ENCODE measurements at places on chromosomes 13 and 19.

DNA sequence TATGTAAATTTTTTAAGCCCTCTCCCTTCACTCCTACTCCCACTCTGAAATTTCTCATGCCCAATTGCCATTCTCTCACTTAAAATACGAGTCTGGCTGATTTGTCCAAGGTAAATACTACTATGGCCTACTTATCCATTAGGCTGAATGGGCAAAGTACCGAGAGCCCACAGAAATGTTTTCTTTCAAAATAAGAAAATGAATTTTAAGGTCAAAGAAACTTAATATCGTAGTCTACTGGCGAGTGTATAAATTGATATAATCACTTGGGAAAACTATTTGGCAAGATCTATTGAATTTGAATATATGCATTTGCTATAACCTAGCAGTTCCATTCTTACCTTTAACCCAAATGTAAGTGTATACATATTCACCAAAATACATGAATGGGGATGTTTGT lies 32.7 kb downstream of the ZNF45 start:
- no peak for DNase-seq

DNA sequence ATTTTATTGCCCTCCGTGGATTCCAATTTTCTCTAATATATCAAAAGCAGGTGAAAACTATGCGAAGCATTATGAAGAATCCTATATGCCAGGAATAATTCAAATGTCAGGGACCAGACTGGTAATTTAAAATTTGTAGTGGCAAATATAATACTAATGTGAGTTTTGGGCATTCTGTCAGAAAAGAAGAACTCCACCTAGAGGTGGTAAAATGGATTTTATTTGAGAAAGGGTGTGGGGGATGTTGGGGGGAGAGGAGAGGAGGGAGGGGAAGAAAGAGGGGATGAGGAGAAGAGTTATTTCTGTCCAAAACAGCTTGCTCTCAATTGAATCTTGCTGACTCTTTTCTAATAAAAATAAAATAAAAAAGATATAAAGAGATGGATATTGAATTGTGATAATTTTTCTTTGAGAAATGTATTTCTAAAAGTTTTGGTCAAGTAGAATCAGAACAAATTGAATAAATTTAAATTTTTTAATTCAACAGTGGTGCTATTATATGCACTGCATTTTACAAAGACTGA lies 929.3 kb upstream of the SLITRK5 start:
- DNase-seq, result no peak

GRCh38 chr13:43522788-43523187 lies 264.0 kb downstream of the ENOX1 start:
- DNase-seq, result no peak

DNA sequence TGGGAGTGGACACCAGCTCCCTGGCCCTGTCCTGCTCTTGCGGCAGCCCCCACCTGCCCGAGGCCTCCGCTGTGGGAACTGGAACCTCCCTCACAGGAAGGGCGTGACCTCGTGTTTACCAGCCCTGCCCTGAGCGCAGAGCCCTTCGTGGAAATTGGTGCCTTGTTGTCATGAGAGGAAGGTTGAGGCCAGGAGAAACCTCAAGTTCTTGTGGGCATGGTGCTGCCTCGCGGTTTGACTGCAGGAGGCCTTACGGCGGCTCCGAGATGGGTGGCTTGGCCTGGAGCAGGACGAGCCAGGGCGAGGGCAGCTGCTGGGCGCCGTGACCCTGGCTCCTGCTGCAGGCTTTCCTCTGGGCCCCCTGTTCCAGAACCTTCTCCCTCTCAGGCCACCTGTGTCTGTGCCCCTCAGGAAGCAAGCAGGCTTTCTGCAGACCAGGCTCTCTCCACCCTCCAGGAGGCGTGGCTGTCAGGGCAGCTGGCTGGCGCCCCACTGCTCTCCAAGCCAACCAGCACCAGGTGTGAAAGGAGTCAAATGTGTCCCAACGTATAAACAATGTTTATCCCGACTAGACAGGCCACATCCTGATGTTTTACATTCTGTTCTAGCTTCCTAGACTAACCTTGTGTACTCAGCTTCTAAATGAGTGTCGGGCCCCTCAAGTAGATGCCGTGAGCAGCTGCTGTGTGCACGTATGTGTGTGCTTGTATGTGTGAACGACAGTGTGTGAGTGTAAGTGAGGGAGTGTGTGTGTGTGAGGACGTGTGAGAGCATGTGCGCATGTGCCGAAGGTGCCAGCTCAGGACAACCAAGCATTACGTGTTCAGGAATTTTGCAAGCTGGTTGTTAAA lies 10.4 kb upstream of the RASA3 start:
- no peak for DNase-seq

DNA sequence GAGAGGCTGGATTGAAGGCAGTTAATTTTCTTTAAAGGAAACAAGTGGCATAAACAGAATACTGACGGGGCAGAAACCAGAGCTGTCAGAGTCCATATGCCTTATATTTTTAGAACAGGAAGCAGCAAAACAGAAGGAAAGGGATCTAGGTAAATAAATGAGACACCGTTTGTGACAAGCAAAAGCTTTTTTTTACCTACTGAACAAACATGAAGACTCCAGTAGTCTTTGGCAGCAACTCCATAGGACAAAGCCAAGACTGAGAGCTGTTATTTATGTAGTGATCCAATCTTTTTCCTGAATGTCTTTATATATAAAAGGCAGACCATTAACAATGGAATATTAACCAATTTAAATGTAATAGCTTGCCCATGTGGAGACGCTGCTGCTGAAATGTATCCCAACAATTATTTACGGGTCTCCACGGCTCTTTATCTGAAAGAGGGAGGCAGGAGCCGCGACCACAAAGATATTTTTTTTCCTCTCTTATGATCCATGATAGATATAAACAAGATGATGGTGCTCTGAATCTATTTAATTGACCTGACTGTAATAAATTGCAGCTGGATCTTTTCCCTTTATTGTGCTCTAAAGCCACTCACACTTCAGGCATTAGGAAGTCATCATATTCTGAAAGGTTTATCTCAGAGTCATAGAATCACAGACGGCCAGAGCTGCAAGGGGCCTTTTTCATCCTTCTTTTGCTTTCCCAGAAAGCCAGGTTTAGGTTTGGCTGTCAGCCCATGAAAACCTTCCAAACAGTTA lies 687.8 kb downstream of the EFNB2 start:
- DNase-seq, result no peak

All from bone marrow (tissue), 2 donors.